ENCODE measurements at places on chromosomes 2 and 18.

- no peak for DNase-seq
These were observed 789.6 kb upstream of the SLC8A1 start for GRCh38 chr2:41241325-41242000.

GRCh38 chr2:36582951-36583350 lies 15.0 kb downstream of the FEZ2 start:
- no peak for DNase-seq

- no peak for DNase-seq
These were observed 80.4 kb downstream of the ROCK2 start for GRCh38 chr2:11264007-11264406.

DNA sequence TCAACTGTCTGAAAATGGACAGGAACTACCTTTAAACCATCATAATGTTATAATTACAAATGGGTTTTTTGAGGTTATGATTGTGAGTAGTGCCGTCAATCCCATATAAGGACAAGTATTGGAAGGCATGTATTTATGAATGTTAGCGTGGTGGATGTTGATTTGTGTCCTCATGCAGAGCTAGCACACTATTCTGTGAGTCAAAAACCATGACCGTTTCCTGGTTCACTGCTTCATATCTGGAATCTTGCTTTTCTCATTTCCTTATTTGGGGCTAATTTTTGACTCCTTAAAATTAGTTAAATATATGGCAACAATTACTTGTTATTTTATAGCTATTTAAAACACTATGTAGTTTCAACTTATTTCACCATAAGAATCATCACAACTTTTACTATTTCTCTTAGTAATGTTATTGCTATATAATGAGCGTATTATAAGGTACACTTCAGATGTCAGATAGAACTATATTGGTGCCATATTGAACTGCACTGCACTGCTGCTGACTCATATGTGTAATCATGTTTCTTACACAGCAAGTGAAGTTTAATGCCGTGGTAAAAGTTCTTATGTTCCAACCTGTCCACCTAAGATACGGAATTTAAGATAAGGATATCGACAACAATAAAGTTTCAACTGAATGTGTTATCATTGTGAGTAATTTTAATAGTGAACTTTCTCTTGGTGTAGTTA lies 192.8 kb downstream of the PTGR3 start:
- DNase-seq, result no peak

GRCh38 chr2:202529389-202529788 lies 105.4 kb upstream of the FAM117B start:
- DNase-seq, result no peak

DNA sequence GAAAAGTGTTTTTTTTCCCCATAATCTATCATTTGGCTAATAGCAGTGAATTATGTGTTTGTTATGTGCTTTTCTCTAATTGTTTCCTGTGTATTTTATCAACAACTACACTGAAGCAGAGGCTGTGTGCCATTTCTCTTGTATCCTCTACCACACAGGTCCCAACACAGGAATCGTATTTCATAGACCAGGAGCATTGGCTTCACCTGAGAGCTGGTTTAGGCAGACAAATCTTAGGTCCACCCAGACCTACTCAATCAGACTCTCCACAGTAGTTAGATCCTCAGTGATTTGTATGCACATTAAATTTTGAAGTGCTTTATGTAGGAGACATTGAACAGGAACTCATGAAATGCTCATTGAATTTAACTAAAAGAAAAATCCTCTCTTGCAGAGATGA lies 109.2 kb downstream of the FSHR start:
- no peak for DNase-seq

DNA sequence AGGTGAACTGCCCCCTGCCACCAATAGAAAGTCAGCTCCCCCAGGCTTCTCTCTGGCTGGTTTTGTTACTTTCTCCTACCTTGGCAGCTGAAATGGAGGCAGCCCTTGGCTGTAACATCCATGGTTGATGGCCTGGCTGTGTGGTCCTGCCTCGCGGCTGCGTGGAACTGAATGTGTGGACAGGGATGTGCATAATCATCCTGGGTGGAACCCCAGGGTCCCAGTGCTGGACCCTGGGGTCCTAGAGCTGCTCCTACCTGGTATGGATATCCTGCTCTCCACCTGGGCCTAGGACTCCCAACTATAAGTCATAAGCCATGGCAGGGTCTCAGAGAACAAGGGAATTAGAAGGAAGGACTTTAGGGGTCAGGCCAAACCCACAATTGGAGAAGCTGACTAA lies 93.5 kb downstream of the CAPN13 start:
- no peak for DNase-seq

DNA sequence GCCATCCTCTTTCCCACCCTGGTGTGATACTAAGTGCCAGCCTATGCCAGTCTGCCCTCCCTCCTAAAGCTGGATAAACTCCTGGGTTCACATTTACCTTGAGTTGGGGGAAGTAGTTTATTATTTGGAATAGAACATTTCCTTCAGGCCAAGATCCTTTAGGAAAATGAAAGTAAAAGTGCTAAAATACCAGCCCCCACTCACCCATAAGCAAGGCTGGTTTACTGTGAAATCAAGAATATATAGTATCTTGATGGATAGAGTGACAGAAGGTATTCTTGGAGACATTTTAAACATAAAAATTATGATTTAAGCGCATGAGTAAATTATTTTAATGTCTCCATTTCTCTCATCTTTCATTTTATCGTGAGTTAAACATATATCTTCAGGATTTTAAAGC lies 27.1 kb downstream of the ZNF532 start:
- no peak for DNase-seq

- DNase-seq, result no peak
These were observed 81.0 kb upstream of the CCDC150 start for GRCh38 chr2:196558497-196558896.

- no peak for DNase-seq
These were observed 1027.7 kb downstream of the TMEM182 start for GRCh38 chr2:103789381-103790095.

- DNase-seq, result no peak
These were observed 53.6 kb downstream of the SRD5A2 start for GRCh38 chr2:31526946-31527732.

DNA sequence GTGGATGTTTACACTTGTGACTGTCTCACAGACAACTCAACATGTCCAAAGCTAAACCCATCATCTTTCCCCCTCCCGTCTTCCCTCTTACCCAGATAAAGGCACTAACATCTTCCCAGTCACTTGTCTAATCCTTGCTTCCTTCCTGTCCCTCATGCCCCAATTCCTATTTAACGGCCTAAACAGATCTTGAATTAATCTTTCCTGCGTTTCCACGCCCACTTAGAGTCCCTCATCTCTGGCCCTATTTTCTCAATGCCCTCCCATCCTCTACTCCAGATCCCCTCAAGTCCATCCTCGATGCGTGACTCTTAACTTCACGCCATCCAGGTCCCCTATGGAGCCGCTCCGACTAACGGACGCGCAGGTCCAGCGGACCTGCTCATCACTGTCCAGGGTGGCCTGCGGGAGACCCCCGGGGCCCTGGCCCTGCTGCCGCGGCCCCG lies 682 bp upstream of the SCLY start:
- no peak for DNase-seq

DNA sequence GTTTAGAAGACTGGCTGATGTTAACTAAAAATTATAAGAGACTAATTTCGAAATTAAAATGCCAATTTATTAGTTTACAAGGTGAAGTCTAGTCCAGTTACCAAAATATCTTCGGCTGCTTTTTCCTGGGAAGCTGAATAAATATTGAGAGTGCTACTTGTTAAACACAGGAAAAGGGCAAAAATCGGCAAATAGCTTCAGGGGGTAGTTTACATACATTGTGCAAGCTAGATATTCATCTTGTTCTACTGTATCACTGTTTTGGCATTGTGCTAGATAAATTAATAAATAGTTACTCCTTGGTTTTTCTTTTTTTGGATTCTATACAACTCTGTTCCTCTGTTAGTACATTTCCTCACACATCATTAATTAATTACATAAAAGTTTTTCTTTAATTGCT lies 29.3 kb downstream of the NHEJ1 start:
- DNase-seq, result no peak

GRCh38 chr2:199962203-199962602 lies 6.8 kb downstream of the MAIP1 start:
- no peak for DNase-seq

DNA sequence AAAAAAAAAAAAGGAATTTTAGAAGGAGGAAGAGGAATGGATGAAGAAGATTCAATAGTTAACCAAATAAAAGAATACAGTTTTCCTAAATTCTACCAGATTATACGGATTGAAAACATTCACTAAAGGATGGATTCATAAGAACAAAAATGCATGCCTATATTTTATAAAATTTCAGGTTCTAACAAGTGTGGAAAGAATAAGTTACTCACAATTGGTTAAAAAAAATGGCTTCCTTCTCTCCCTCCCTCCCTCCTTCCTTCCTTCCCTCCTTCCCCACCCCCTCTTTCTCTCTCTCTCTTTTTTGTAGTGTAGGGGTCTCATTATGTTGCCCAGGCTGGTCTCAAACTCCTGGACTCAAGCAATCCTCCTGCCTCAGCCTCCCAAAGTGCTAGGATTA lies 1.6 kb upstream of the TP53I3 start:
- DNase-seq, result no peak

- no peak for DNase-seq
These were observed 1643.1 kb upstream of the CELF4 start for GRCh38 chr18:39208729-39209128.

DNA sequence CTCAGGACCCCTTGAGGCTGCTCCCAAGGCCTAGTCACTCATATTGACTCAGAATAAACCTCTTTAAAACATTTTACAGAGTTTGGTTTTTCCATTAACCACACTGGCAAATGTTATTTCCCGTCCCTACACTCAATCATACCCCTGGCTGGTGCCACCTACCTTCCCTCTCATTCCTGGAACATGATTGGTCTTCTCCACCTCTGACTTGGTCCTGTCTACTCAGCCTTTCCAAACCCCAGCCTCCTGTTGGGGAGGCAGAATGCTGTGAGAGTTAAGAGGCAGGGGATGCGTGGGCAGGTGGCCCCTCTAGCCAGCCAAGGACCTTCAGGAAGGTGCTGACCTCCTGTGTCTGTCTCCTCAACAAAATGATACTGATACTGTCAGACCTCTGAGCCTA lies 149.3 kb downstream of the CABLES1 start:
- no peak for DNase-seq

- DNase-seq, result no peak
These were observed 27.6 kb downstream of the AAK1 start for GRCh38 chr2:69615969-69616368.

GRCh38 chr2:54556621-54557121 lies 100.5 kb downstream of the SPTBN1 start:
- no peak for DNase-seq

- DNase-seq, result no peak
These were observed 249.2 kb upstream of the SLC39A10 start for GRCh38 chr2:195407783-195408182.

- no peak for DNase-seq
These were observed 326.6 kb upstream of the COL3A1 start for GRCh38 chr2:188647430-188648070.

- no peak for DNase-seq
These were observed 107.5 kb upstream of the SPATS2L start for GRCh38 chr2:200199005-200199404.

GRCh38 chr2:188940171-188940570 lies 34.0 kb upstream of the COL3A1 start:
- DNase-seq, result no peak

DNA sequence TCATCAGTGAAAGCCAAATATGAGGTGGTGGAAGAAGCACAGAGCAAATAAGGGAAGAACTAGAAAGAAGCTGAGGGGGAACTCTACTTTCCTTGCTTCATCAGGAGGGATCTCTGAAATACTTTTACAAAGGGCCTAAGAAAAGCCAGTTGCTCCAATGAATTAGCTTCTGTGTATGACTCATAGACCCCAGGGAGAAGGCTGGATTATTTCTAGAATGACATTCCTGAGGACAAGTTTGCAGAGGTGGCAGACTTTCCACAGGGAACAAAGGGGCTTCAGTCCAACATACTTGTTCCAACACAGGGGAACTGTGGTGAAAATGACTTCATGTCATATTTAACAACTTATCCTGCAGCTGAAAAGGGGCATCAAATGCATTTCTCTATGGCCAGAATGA lies 29.0 kb downstream of the DOK1 start:
- no peak for DNase-seq

- DNase-seq, result no peak
These were observed 97.5 kb upstream of the FSHR start for GRCh38 chr2:49251766-49252165.

DNA sequence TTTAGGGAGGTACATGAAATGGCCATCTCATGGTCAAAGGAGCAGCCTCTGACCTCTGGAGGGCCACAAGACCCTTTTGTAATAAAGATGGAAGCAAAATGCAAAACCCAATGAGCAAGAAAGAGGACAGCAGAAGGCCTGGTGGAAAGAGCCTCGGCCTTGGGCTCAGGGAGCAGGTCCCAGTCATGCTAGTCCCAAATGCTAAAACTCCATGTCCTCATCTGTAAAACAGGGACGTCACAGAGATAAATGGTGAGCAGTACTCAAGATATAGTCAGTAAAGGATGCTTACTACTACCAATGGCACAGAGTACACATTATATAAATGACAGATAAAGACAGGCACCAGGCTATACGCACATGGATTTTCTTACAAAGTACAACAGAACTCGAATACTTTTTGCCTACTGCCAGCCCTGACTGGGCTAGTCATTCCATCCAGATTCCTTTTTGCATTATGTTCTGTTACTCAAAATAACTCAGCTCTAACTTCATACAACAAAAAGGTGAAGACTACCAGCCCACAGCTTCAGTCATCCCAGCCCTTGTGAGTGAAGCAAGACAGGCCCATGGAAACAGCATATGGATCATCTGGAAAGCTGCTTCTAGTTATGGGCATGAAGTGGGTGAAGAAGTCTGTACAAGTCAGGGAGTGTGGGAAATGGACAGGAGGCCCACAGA lies 64.9 kb upstream of the TFCP2L1 start:
- no peak for DNase-seq

GRCh38 chr2:32330136-32330535 lies 26.7 kb upstream of the BIRC6 start:
- DNase-seq, result no peak

DNA sequence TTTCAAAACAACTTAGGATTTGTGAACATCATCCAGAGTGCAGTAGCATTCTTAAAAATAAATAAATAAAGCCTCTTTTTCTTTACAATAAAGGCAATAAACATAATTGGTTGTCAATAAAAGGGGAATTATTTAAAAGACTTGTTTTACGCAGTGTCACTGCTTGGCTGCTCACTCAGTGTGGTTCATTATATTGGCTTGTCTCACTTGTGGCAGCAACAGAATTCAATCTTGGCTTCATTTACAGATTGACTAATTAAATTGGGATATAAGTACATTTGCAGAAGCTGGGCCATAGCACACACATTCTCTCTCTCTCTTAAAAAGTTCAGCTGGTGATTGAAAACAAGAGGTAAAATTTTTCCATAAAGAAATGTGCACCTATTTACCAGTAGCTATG lies 1027.6 kb downstream of the LRP1B start:
- DNase-seq, result no peak

- DNase-seq, result no peak
These were observed 131.5 kb downstream of the PRKCE start for GRCh38 chr2:45782986-45783385.

- DNase-seq, result no peak
These were observed 787.2 kb downstream of the TSN start for GRCh38 chr2:122542646-122543045.

- DNase-seq, result no peak
These were observed 40.0 kb downstream of the MERTK start for GRCh38 chr2:111938392-111938791.

Measured in Panc1 (cell line).